Neural progenitor cell (in vitro differentiated cells): ENCODE measurements at places on chromosomes 12 and 14. TPM values are rescaled to one million over a fixed set of nuclear protein-coding genes. Genes with fewer than 3 reads are reported as not detected.

DNA sequence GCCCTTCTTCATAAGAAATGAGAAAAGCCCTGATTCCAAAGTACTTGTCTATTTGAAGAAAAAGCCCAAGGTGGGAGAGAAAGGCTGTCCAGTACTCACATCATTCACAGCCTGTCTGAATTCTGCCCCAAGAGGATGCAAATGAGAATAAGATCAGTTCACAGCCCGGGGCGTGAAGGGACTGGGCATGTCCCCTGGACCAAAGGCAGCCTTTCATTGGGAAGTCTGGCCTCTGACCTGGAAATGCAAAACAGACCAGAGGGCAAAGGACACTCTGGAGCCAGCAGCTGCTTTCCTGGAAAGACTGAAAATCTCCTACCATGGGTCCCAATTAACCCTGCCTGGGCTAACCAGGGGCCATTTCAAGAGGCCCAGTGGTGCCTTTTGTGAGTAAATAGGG, 191.2 kb upstream of the PELI2 start:
- no peak overlapping the region for H3K4me3 ChIP-seq
- no peak overlapping the region for H3K27ac ChIP-seq
- peaks cover 12% of the 10 kb centered on the region for H3K4me1 ChIP-seq
- DNase-seq = peak; percentile 69

GRCh38 chr14:50156111-50156510, 39.7 kb upstream of the VCPKMT start:
- H3K27me3 ChIP-seq = no peaks in the 10 kb centered on the region
- DNase-seq = no peak
- H3K4me3 ChIP-seq = no peak overlapping the region
- H3K4me1 ChIP-seq = no peaks in the 10 kb centered on the region
- H3K27ac ChIP-seq = no peak overlapping the region
- H3K36me3 ChIP-seq = peaks cover 9% of the 10 kb centered on the region

Gene C1QL4
- 0.84 and 2.8 TPM in 2 replicates for total RNA-seq

DNA sequence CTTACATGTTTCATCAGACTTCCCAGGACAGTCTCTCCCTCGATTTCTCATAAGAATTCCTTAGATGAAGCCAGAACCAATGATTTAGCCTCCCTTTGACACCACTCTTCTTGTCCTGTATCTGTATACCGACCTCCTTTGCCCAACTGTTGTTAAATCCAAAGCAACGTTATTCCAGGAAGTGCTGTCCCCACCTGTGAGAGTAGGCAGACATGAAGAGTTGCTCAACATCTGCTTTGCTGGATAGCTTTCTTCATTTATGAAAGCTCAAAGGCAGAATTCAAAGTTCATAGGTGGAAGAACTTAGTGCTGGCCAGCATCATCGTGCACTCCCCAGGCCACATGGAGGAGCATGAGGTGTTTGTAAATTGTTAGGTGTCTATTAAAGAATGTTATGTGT, 55.6 kb downstream of the GTF2A1 start:
- H3K4me1 ChIP-seq = peaks cover 4% of the 10 kb centered on the region
- no peak for DNase-seq
- H3K4me3 ChIP-seq = no peak overlapping the region
- H3K27ac ChIP-seq = no peak overlapping the region
- no peaks in the 10 kb centered on the region for H3K36me3 ChIP-seq

- DNase-seq = no peak
- H3K36me3 ChIP-seq = no peaks in the 10 kb centered on the region
- no peaks in the 10 kb centered on the region for H3K27me3 ChIP-seq
- H3K4me1 ChIP-seq = peaks cover 13% of the 10 kb centered on the region
- H3K4me3 ChIP-seq = no peak overlapping the region
- no peak overlapping the region for H3K27ac ChIP-seq
Measured at GRCh38 chr12:24615967-24616411, 332.9 kb downstream of the BCAT1 start.

- no peak overlapping the region for H3K27ac ChIP-seq
- H3K36me3 ChIP-seq = no peaks in the 10 kb centered on the region
- H3K4me3 ChIP-seq = no peak overlapping the region
- H3K4me1 ChIP-seq = peaks cover 7% of the 10 kb centered on the region
- no peak for DNase-seq
- H3K27me3 ChIP-seq = no peaks in the 10 kb centered on the region
Measured at GRCh38 chr14:79730953-79731352, 480.4 kb downstream of the DIO2 start.

Gene TMCC3
- total RNA-seq = 7.2 and 9.5 TPM in 2 replicates

DNA sequence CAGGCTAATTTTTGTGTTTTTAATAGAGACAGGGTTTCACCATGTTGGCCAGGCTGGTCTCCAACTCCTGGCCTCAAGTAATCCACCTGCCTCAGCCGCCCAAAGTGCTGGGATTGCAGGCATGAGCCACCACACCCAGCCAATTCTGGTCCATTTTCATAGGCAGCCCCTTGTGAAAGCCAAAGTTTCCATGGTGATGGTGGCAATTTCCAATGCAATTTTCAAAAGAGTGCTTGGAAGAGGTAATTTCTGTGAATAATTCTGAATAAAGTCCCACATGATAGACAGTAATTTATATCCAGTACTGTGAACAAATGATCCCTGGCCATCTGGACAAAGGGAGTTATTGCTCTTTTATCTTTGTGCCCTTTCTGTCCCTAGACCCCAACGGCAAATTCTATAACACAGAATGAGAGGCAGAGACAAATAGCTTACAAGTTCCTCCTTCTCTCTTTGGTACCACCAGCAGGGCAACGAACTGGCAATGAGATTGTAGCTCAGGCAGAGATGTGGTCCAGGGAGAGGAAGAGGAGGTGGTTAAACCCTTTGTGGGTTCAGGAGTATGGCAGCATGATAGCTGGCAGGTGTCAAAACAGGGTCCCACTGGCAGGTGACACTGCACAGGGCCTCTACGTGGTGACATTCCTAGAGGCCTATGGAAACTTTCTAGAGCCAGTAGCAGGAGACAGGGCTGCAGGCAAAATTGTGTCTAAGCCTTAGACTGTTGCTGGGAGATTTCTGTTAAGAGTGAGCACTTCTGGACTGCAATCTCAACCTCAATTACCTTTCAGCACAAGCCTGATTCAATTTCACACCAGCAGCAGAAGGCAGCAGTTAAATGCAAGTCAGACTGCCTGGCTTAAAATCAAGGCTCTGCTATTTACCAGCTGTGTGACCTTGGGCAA, 46.5 kb downstream of the NT5DC3 start:
- H3K27me3 ChIP-seq = no peaks in the 10 kb centered on the region
- H3K36me3 ChIP-seq = no peaks in the 10 kb centered on the region
- H3K4me3 ChIP-seq = no peak overlapping the region

DNA sequence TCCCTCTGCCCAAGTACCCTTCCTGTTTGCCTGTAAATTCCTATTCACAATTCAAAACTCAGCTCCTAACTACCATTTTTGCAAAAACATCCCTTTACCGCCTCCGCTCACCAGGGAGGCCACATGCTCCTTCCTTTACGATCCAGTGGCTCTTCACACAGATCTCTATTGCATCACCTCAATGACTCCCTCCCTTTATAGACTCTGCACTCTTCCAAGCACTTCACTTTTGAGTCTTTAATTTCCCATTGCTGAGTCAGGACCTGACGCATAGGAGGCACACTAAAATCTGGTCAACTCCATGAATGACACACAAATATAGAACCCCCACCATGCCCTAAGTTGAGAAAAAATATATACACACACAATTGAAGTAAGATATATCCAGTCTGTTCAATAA, 45.9 kb downstream of the PPP1R13B start:
- no peak overlapping the region for H3K4me3 ChIP-seq
- H3K4me1 ChIP-seq = no peaks in the 10 kb centered on the region
- no peak for DNase-seq
- H3K27ac ChIP-seq = no peak overlapping the region
- no peaks in the 10 kb centered on the region for H3K36me3 ChIP-seq

Gene HOXC9
- total RNA-seq = not detected in 2 replicates

DNA sequence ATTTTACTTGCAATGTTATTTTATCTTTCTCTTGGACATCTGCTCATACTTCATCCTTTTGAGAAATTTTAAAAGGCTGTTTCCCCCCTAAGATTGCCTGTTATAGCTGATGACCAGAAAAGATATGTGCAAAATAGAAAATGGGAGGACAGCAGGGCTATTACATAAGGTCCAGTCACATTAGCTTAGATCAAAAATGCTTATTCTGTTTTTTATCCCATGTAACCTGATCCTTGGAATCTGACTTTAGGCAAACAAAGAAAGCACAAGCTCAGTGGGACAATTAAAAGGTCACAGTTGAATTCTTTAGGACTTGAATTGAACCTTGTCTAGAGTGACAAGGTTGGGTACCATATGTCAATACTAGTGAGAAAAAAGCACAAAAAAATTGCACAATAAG, 65.1 kb upstream of the TRHDE start:
- H3K27me3 ChIP-seq = no peaks in the 10 kb centered on the region
- H3K4me3 ChIP-seq = no peak overlapping the region
- H3K4me1 ChIP-seq = peaks cover 10% of the 10 kb centered on the region
- H3K36me3 ChIP-seq = no peaks in the 10 kb centered on the region
- no peak overlapping the region for H3K27ac ChIP-seq
- DNase-seq = peak; percentile 3

- no peaks in the 10 kb centered on the region for H3K36me3 ChIP-seq
- no peak overlapping the region for H3K4me3 ChIP-seq
- no peak overlapping the region for H3K27ac ChIP-seq
- H3K27me3 ChIP-seq = no peaks in the 10 kb centered on the region
- H3K4me1 ChIP-seq = no peaks in the 10 kb centered on the region
Measured at GRCh38 chr14:32453857-32454810, 125.0 kb downstream of the AKAP6 start.

DNA sequence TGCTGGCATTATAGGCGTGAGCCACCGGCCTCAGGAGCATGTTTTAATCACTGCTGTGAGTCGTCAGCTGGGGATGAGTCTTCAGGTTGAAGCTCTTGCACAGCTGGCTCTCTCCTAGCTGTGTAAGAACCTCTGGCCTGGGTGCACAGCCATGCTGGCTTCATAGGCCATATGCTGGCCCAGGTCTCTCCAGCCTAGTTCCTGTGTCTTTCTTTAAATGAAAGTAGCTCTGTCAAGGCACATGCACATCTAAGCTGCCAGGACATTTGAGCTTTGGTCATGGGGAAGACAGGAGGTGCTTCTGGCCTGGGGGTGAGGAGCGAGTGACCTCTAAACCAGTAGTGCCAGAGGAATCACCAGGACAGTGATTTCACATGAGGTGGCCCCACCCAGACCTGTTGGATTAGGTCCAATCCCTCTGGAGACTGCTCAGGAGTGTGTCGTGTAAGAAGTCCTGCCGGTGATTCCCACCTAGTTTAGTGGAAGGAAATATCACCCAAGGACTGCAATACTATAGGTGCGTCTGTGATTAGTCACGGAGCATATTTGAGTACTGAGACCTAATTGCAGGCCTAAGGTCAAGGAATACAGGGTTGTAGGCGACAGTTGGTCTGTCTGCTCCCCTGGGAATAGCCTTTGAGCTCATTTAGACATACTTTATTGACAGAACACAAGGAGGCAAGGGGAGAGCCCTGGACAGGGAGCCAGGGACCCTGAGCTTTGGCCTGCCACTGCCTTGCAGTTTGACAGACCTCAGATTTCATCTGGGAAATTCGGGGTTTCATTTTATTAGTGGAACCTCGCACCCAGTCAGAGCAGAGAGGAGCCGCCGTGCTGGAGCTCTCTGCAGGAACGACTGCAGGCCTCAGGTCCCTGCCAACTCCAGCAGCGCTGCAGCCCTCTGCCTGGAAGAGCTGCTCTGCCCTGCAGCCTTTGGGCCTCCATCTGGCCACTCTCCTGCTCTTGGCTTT, 67.0 kb downstream of the ANKRD9 start:
- H3K4me1 ChIP-seq = peaks cover 5% of the 10 kb centered on the region
- H3K36me3 ChIP-seq = no peaks in the 10 kb centered on the region
- no peak for DNase-seq
- H3K27ac ChIP-seq = no peak overlapping the region

DNA sequence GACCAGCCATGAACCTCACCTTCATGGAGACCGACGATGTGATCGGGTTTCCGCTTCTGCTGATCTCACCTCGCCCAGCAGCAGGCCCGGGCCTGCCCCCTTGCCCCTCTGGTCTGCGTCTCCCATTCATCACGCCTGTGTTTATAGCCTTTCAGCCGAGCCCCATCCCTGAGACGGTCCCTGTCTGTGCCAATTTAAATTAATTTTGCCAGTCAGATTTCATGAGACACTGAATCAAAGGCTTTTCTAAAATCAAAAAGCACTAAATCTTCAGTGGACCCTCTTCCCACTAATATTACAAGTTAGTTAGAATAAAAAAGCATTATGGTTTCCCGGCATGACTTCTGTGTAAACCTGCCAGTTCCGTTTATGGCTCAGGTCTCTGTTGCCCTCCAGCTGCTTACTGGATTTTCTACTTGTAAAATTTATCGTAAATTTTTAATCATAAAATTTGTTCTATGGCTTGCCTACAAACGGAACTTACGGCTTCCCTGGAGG, 155.9 kb downstream of the ESRRB start:
- no peak for DNase-seq
- H3K4me1 ChIP-seq = peaks cover 7% of the 10 kb centered on the region
- no peaks in the 10 kb centered on the region for H3K36me3 ChIP-seq
- no peak overlapping the region for H3K4me3 ChIP-seq

DNA sequence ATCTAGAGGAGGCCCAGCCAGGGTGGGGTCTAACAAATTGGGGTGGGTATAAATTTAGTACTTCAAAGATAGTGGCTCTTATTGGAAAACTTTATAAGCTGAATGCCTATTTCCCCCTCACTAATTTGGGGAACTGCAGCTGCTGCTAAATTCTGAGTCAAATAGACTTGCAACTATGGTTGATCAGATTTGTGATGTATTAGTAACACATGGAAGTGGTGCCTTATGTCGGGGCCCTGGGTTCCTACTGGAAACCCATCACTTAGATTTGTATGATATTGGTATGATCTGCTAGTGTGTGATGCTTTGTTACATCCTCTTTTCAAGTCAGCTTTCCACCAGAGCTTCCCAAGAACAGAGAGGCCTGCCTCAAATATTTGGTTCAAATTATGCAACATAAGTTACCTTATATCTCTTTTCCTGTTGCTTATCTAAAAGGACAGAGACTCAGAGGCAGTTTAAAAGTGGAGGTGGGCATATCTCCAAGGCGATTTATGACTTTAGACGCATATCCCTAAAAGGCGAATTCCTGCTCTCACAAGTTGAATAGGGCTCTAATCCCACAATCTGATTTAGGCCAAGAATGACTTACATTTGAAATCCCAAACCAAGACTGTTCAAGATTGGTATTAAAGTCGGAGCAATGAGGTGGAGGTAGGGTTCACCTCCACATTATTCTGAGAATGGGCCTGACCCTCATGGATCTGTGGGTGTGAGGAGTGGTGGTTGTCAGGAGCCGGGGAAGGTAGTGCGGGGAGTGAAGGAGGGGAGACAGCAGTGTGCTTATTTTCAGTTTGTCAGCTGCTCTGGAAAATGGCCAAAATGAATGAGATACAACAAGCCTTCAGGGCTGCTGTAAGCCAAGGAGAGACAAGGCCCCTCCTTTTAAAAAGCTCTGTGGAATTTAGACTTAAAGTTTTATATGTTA, 425.8 kb downstream of the RAD51B start:
- H3K4me3 ChIP-seq = no peak overlapping the region
- no peaks in the 10 kb centered on the region for H3K36me3 ChIP-seq
- DNase-seq = no peak
- no peaks in the 10 kb centered on the region for H3K27me3 ChIP-seq
- H3K4me1 ChIP-seq = peaks cover 53% of the 10 kb centered on the region
